Activated gamma-delta T cell (primary cell): ENCODE measurements at places on chromosomes 2 and 18.

- no peak for DNase-seq
Measured at GRCh38 chr2:25297738-25298137, 44.0 kb downstream of the DNMT3A start.

GRCh38 chr2:197514754-197515153, 1.1 kb upstream of the MOB4 start:
- no peak for DNase-seq

- no peak for DNase-seq
Measured at GRCh38 chr2:15993666-15994065, 53.3 kb downstream of the MYCN start.

GRCh38 chr18:5425721-5426120, 118.1 kb downstream of the EPB41L3 start:
- DNase-seq: no peak

DNA sequence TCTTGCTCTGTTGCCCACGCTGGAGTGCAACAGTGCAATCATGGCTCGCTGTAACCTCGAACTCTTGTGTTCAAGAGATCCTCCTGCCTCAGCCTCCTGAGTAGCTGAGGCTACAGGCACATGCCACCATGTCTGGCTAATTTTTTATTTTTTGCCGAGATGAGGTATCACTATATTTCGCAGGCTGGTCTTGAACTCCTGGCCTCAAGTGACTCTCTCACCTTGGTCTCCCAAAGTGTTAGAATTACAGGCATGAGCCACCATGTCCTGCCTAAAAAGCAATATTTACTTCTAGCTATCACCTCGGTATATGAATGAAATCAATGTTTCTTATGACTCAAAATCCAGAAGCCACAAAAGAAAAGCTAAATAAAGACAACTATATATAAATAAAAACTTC, 2.2 kb downstream of the BUB1 start:
- no peak for DNase-seq

GRCh38 chr2:178205853-178206521, 11.7 kb downstream of the OSBPL6 start:
- DNase-seq: no peak

GRCh38 chr2:65393743-65394422, 38.5 kb downstream of the SPRED2 start:
- no peak for DNase-seq

DNA sequence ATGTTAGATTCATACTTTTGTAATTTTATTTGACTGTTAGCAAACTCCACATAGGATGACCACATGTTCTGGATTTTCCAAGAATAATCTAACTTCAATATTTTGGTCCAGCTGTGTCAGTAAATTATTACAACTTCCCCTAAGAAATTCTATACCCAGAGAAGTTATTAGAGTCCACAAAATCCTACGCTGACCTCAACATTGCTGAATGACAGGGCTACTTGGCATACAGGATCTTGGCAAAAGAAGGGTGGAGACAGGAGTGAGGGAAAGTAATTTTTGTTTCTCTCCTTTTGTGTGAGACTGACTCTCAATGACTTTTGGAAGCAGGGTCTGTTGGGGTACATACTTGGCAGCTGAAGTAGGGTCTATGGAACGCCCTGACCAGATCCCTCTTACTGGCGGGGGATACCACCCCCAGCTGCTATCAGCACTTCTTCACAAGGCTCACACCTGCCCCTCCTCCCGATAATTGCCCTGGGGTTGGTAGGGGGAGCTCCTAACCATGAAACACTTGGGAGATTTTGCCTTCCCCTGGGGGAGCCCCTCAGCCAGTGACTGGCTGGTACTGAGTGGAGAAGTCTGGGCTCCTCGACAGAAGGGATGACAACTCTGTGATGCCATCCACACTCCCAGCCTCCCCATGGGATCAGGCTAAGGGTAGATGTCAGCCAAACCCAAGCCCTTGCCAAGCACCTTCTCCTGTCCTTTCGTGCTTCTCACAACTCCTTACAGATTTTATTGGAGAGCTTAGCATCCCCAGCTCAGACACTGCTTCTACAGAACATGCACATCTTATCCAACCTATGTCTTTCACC, 110.6 kb upstream of the FHL2 start:
- no peak for DNase-seq

GRCh38 chr18:70373042-70373519, 84.2 kb downstream of the SOCS6 start:
- DNase-seq: no peak

DNA sequence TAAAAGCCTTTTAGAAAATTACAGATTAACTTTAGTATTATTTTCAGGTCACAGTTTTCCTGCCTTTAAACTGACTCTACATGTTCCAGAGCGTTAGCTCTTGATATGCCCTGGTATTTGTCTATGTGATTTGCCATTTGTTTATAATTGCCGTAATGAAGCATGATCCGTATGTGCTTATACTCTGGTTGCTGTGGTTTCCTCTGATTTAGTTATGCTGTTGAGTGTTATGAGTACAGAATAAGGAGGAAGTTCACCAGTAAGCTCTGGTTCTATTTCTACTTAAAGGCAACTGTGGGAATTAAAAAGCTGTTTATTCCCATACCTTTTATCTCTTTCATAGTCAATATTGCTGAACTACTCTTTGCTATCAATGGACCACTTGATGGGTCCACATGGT, 123.5 kb downstream of the OSBPL6 start:
- DNase-seq: no peak

- DNase-seq: no peak
Measured at GRCh38 chr2:221254299-221254698, 317.8 kb downstream of the EPHA4 start.

- no peak for DNase-seq
Measured at GRCh38 chr2:5740817-5741216, 48.6 kb downstream of the SOX11 start.

DNA sequence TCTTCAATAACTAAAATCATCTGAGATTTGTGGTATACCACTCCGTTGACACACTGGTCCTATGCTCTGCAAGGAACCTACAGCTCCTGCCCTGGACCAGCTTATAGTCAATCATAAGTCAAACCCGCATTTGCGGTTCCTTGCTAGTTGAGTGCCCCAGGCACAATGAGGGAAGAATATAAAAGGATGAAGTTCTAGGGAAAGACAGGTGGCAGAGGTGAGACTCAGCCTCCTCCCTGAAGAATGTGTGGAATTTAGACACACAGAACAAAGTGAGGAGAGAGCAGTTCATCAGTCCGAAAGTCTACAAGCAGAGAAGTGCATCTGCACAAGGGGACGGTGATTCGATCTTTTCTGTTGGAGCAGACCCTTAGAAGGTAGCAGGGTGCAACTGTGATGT, 615.0 kb upstream of the FANCL start:
- no peak for DNase-seq

GRCh38 chr18:13377496-13377895, 158.9 kb downstream of the LDLRAD4 start:
- no peak for DNase-seq

GRCh38 chr18:69358212-69358895, 42.3 kb upstream of the DOK6 start:
- no peak for DNase-seq

- DNase-seq: no peak
Measured at GRCh38 chr2:143901185-143901842, 618.6 kb downstream of the ZEB2 start.

DNA sequence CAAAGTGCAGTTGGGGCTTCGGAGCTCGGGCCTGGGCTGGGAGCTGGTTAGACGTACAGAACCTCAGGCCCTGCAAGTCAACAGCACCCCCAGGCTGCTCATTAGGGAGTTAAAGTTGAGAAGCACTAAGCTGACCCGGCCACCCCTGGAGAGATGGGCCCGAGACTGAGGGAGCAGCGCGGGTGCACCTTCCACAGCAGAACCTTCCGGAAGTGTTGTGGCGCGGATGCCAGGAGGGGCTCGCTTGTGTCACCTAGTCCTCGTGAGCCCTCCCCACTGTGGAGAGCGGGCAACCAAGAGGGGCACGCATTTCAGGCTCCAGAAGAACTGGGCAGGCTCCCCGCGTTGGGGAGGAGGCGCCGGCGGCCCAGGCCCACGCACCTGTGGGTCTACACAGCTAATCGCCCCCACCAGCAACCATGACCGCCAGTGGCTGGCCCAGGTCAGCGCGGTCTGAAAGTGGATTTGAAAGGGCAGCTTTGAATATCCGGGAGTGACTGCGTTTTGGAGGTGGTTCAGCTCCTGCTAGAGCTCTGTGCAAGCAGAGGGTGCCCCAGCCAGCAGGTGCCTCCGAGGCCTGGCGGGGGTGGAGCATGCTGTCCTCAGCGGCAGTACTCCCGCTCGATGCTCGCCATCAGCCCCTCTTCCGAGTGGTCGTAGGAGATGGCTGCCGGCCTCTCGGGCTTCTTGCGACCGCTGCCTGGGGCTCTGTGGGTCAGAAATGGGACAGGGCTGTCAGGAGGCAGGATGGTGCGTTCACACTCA, 15.1 kb downstream of the KLF11 start:
- no peak for DNase-seq

DNA sequence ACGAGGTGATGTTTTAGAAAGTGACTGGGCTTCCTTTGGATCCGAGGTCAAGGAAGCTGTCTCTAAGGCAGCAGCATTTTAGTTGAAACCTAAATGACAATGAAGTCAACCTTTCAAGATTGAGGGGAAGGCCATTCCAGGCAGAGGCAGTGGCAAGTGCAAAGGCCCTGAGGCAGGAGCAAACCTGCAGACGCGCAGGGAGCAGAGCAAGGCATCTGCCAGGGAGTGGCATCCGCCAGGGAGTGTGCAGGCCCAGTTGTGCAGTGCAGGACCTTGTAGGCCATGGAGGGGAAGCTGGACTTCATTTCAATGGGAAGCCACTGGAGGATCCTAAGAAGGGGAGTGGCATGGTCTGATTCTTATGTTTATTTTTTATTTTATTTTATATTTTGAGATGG, 154.7 kb upstream of the SIX3 start:
- DNase-seq: no peak

DNA sequence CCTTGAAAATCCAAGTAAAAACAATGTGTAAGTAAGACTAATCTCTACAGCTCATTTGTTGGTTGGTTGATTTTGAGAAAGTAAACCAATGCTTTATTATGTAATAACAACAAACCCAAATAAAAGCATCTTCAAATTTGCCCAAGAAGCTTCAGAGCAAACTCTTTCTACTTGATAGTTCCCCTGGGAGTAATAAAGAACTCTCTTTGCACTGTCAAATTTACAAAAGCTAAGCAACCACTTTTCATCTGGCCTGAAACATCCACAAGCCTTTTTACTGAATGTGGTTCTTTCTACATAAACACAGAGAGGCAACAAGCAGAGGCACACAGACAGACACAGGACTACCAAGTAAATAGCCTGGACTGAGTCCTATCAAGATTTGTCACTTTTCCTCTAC, 28.8 kb upstream of the CACNB4 start:
- no peak for DNase-seq

- DNase-seq: no peak
Measured at GRCh38 chr2:187959821-187960220, 331.9 kb upstream of the GULP1 start.

DNA sequence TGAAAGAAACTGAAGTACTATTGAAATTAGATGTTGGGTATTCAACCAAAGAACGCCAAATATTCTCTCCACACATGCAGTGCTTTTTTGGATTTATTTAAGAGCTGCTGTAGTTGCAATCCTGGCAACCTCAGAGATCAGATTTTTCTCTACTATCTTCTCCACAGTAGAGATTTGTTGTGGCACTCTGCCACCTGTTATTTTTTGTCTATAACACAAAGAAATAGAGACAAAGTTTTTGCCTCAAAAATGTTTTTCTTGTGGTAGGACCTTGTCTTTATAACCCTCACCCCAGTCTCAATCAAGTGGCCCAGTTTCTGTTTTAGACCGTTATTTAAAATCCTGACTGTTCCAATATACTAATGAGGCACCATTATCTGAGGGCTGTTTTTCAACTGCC, 79.4 kb downstream of the SCG2 start:
- no peak for DNase-seq

DNA sequence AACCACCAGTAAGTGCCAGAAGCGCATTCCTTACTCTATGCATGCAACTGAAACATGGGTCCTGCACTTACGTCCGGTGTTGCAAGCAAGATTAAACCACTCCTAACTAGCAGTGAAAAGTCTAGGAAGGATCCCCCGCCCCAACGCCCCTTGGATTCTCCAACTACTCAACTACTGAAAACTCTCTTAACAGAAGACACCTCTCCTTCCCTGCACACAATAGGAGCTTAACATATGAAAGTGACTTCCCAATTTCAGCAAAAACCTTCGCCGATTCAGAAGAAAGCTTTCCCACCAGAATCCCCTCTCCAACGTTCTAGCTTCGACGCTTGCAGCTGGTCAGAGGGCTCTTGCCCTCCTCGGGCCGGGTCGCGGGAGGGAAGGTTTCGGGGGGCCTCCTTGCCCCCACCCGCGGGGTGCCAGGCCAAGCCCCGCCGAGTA, 578 bp downstream of the IWS1 start:
- DNase-seq: no peak

GRCh38 chr2:22993250-22993649, 391.7 kb upstream of the KLHL29 start:
- DNase-seq: no peak

DNA sequence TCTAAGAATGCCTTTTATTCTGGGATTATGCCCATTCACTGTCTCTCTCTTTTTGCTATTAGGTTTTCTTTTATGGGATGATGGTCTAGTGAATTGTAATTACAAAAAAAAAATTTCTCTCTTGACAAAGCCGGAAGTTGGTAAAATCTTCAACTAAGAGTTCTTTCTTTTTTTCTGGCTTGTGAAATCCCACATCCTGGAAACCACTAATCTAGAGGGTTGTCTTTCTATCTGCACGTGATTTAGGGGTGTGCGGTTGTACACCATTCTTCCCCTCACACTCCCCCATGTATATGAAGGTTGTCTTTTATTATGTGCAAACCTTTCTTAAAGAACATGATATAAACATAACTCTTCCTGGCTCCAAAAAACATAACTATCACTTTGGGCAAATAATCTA, 52.0 kb downstream of the GATA6 start:
- no peak for DNase-seq
